ENCODE measurements at places on chromosomes 3 and 15. TPM values are rescaled to one million over a fixed set of nuclear protein-coding genes. Genes with fewer than 3 reads are reported as not detected.

- DNase-seq = no peak
These were observed 58.3 kb upstream of the GADL1 start for GRCh38 chr3:30952786-30953185.

DNA sequence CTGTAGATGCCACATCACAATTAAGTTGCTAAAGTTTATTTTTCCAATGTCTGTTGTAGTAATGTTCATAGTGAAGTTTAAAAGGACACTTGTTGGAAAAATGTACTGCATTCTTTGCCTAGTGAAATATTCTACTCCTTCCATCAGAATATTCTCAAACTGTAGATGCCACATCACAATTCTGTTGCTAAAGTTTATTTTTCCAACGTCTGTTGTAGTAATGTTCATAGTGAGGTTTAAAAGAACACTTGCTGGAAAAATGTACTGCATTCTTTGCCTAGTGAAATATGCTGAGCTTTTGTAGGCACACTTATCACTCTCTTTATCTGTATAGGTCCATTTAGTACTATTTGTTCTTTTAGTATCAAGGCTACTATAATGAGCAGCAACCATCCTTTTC is 836.1 kb downstream of the NAALADL2 start:
- DNase-seq = no peak

DNA sequence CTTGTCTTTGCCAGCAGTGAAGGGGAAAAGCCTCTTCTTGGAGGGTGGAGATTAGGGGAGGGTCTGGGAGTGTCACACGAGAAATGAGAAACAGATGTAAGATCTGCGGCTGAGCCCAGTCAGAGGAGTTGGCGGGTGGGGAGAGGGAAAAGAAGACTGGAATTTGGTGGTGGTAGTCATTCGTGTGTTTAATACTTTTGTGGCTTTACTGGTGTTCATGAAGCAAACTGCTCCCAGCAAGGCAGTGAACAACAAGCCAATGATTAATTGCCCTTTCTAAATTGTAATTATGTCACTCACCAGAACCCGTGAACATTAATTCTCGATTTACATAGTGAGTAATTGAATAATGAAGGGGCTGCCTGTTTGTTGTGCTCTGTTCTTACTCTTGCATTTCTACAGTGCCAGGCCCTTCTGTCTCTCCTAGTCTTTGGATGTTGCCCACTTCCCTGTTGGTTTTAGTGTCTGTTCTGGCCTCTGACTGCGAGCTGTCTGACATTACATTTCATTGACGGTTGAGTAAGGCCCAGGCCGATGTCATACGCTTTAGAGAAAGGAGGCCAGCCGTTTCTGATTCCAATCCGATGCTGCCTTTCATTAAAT is 78.0 kb downstream of the CHCHD6 start:
- no peak for DNase-seq

The SPTSSB gene
- total RNA-seq = not detected

The CEMIP gene
- not detected for total RNA-seq
